ENCODE measurements at places on chromosomes 13 and 19. TPM values are rescaled to one million over a fixed set of nuclear protein-coding genes. Genes with fewer than 3 reads are reported as not detected.

GRCh38 chr13:53151336-53152056, 122.9 kb downstream of the OLFM4 start:
- peak; percentile 80 for DNase-seq

Gene POMP
- 276 TPM for total RNA-seq

DNA sequence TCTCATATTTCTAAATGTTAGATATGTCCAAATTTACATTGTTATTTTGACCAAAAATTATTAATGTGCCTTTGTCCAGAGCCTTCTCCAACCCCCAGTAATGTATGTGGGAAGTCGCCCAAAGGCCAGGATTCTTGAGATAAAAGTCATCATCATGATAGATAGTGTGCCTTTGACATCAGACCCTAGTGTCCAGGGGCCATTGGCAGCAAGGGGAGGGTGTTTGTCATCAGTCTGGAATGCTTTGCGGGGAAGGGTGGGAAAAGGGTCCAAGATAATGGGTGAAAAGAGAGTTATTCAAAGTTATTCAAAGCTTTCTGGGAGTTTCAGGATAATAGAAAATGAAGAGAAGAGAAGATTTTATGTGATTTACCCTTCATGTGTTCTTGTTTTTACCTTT, 909.5 kb upstream of the GPC6 start:
- no peak for DNase-seq

GRCh38 chr13:67445436-67445835, 215.3 kb upstream of the PCDH9 start:
- no peak for DNase-seq

Gene JUNB
- 30.7 TPM for total RNA-seq

DNA sequence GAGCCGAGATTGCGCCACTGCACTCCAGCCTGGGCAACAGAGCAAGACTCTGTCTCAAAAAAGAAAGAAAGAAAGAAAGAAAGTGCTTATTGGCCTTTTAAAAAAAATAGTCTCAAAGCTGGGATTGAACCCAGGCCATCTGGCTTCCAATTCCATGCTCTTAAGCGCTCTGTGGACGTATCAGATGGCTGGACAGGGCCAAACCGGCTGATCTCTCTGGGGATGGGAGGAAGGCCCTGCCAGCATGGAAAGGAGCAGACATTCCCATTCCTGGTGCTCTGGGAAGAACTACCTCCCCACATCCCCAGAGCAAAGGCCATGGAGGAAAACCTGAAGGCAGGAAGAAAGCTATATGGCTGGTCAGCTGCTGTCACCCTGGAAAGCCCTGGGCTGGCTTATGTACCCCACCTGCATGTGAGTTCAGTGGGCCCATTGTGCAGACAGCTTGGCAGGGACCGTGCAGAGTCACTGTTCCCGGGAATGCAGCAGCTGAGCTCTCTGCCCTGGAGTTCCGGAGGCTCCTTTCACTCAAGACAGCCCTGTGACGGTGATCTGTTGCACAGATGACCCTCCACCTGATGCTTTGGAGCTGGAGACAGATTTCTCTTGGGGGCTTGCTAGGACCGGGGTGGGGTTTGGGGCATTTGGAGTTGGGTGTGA, 84.3 kb downstream of the SIPA1L3 start:
- DNase-seq = no peak

Gene SRRM5
- not detected for total RNA-seq

Gene FGF21
- total RNA-seq = not detected

DNA sequence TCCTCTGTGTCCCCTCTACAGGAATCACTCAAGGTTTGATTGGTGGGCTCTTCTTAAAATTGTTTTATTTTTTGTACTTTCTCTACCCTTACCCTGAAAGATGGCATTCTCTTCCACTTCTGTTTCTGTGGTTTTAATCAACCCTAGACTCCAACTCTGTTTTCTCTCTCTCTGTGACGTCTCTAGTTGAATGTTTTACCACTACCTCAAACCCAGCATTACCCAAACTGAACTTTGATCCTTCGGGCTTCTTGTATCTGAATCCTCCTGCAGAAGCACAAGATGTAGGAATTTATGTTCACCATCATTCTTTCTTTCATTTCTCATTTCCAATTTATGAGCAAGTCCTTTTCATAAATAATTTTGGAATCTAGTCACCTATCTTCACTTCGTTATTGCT, 39.9 kb downstream of the PCCA start:
- DNase-seq = no peak

- peak; percentile 4 for DNase-seq
Measured at GRCh38 chr19:10516671-10517286, 468 bp downstream of the S1PR5 start.

DNA sequence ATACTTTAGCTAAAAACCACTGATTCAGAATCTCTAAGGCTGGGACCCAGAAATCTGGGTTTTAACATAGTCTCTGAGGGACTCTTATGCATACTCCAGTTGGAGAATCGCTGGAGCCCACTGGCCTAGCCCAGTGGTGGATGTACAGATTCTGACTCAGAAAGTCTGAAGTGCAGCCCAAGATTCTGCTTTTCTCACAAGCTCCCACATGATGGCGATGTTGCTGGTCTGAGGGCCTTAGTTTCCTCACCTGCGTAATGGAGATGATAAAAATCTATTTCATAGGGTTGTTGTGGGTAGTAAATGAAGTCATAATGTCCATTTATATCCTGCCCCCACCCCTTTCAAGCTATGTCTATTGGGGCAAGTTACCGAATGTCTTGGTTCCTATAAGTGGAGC, 7.7 kb upstream of the CDADC1 start:
- peak; percentile 75 for DNase-seq

DNA sequence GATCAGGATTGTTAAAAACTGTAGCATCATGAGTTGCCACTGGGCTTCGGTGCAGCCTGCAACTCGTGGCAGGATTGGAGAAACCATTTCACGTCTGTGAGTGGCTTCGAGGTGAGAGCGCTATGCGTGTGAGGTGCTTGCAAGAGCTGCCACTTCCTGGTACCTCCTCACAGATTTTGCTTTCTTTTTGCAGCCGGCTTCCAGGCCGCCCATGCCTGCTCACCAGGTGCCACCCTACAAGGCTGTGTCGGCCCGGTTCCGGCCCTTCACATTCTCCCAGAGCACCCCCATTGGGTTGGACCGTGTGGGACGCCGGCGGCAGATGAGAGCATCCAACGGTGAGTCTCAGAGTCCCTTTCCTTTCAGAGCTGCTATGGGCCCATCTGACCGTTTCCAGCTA, 57.9 kb upstream of the C1QTNF9 start:
- no peak for DNase-seq

DNA sequence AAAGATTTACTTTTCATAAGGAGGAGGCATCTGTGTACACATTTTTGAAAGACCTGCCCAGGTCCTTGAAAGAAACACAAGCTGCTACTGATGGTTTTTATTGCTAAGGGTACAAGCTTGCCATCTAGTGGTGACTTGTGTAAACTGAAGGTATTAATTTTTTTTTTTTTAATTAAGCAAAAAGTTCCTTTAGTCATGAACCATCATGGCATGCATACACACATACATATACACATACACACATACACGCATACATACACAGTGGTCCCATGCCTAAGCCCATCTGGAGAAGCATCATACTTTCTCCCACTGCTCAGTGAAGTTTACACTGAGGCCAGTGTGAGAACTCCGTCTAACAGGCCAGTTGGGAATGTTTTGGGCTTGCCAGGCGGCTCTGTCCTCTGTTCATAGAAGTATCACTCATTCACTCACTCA, 312.5 kb downstream of the DCLK1 start:
- DNase-seq = peak; percentile 65

Gene C1QTNF9
- not detected for total RNA-seq

DNA sequence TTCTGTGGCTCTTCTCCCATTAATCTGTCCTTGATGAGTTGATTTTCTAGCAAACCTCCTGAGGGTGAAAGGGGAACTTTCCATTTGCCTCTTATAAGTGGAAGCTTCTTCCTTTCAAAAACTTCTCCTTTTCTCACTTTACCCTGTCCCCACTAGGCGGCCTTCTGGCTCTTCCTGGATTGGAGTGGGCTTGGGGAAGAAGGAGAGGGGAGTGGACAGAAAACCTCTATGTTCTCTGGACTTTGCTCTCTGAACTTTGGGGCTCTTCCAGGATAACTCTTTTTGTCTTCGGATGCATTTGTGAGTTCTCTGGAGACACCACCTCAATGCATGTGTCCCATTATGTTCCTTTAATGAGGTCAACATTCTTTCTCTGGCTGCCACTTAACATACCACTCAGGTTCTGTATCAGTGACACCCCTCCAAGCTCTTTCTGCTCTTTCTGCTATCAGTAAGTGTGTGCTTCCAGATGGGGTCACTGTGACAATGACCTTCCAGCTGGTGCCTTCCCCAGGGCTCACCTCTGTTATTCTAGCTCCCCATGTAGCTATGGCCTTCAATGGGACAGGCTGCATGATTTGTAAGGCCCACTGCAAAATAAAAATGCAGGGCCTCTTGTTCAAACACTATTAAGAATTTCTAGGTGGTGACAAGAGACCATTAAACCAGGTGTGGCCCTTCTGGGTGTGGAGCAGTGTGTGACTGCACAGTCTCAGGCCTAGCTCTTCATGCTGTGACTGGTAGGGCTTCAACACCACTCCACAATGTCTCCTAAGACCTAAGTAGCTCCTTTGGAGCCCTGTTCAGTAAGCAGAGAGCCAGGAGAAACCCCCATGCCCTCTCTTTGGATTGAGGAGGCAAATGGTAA, 389.2 kb downstream of the EFNB2 start:
- peak; percentile 29 for DNase-seq
